ENCODE measurements at places on chromosomes 5 and 9.

DNA sequence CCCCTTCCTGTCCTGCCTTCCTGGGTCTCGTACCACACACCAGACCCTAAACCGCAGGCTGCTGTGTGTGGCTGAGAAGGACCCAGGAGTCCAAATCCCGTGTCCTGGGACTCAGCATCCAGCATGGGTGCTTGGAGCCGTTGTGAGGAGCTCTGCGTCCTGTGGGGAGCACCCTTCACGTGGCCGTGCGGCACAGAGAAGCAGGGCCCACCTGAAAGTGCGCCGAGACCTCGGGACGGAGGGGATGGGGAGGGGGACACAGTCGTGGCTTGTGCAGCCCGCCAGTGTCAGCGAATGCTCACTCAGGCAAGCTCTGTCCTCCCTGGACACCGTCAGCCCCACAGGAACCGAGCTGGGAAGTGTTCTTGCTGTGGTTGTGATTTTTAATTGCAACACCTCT lies 244.6 kb downstream of the CACNA1B start:
- DNase-seq: no peak

DNA sequence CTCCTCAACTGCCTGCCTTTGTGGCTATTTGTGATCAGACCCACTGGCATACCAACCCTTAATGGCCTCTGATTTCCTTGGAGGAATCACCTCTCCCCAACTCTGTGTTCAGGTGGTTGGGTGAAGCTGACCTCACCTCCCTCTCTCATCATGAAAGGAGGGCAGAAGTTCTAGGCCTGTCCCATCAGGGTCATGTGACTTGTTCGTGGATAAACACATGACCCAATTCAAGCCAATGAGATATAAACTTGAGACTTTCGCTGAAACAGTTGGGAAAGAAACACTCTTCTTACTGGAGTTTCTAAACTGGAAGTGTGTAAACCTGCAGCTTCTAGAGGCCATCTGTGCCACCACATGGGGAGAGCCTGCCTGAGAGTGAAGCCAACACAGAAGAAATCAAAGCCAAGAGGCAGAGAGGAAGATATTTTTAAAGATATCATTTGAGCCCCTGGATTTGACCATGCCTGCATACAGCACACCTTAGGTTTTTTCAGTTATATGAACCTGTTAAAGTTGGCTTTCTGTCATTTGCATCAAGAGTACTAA lies 5.8 kb downstream of the GABBR2 start:
- DNase-seq: no peak

- no peak for DNase-seq
Observed at GRCh38 chr9:134055981-134056461, 11.8 kb downstream of the BRD3 start.

- DNase-seq: no peak
Observed at GRCh38 chr5:8057769-8058168, 188.8 kb downstream of the MTRR start.

DNA sequence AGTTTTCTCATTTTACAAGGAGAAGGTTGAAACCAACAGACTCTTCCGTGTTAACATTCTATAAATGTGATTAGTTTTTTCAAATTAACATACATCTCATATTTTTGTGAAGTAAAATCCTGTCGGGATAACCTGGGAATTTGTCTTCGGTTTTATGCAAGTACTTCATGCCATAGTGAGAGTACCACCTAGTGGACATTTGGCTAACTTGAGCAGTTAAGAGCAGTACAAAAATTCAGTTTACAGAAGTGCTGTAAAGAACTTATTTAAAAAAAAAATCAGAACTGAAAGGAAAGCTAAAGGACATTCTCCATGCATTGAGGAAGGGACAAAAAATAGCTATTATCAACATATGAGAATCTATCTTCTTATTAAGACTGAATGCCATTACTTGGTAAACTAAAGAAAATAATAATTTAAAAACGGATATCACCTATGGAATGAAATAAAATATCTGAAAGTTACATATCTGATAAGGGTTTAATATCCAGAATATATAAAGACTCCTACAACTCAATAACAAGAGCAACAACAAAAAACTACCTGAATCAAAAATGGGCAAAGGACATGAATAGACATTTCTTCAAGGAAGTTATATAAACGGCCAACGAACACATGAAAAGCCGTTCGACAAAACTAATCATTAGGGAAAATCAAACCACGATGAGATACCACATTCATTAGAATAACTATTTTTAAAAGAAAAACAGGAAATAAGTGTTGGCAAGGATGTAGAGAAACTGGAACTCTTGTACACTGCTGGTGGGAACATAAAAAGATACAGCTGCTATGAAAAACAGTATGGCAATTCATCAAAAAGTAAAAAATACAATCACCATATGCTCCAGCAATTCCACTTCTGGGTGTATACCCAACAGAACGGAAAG lies 117.0 kb upstream of the GNA14 start:
- no peak for DNase-seq

DNA sequence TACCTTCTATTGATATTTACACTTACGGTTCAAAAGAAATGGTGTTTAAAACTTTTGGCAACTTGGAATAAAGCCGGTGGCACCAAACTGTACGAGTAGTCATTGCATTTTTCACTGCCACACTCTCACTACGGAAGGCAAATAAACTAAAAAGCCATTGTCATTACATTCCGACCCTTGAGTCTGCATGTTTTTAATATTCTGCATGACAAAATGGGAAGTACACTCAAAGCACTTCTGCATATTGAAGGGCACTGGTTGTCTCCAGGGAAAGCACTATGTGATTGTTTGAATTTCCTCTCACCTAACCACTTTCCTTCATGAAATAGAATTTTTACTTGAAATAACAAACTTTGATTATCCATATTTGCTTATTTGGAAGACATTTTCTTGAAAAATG lies 426.3 kb downstream of the CETN3 start:
- DNase-seq: no peak

GRCh38 chr5:33445798-33446197 lies 5.0 kb downstream of the TARS1 start:
- no peak for DNase-seq

GRCh38 chr9:87830446-87830845 lies 52.2 kb upstream of the SPATA31E1 start:
- no peak for DNase-seq

- DNase-seq: no peak
Observed at GRCh38 chr5:80140496-80140895, 105.3 kb downstream of the THBS4 start.
